ENCODE measurements at places on chromosomes 1 and 21.
A peak's percentile ranks its signal among the peaks of the same experiment; 100 is the strongest.

DNA sequence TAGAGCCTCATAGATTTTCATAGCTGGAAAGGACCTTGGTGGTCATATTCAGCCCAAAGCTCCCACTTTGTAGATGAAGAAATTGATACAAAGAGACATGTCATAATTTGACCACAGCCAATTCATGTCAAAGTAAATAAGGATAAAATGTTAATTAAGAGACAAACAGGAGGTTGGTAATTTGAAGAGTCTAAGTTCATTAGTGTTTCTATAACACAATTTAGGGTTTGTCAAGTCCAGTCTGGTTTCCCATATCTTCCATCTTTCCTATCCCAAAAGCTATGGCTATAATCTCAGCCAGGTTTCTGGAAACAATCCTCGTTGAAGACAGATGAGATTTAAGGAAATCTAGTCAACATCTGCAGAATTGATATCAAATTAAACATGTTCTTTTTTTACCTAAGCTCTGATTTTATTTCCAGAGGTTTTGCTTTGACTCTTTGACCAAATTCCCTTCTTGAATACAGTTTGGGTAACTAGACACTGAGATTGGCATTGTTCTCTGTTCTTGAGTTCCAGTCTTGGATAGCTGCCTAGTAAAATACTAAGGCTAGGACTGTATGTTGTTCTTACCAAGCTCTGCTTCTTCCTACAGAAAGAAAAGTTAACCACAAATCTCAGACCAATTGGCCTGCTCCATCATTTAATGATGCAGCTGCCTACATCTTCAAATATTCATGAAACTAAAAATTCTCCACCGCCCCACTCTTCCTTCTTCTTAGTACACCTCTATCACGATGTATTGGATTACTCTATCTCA, 62.0 kb downstream of the SLC44A5 start:
- DNase-seq: no peak

GRCh38 chr1:236741753-236742152, 53.3 kb upstream of the MTR start:
- DNase-seq: no peak

DNA sequence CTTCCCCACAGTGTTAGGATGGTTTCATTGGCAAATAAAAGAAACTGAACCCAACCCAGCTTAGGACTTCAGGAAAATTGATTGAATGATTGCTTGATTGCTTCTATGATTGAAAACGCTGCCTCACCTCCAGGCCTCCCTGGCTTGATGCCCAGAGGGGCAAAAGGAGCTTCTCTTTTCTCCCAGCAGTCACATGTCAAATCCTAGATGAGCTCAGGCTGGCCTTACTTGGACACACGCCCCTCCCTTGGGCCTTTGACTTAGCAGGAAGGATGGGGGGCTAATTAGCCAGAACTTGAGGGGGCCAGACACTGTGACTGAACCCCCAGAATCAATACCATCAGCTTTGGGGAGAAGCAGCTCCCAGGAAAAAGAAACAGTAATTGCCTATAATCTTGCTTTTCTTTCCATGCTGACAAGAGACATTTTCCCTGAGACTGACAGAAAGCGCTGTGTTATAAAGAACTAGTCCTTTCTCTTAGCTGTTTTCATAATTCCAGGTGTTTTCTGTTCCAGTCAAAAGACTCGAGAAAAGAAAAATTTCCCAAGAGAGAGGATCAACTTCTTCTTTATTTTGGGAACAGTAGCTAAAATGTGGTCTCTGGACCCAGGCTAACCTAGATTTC, 50.8 kb upstream of the ATP5PO start:
- no peak for DNase-seq

DNA sequence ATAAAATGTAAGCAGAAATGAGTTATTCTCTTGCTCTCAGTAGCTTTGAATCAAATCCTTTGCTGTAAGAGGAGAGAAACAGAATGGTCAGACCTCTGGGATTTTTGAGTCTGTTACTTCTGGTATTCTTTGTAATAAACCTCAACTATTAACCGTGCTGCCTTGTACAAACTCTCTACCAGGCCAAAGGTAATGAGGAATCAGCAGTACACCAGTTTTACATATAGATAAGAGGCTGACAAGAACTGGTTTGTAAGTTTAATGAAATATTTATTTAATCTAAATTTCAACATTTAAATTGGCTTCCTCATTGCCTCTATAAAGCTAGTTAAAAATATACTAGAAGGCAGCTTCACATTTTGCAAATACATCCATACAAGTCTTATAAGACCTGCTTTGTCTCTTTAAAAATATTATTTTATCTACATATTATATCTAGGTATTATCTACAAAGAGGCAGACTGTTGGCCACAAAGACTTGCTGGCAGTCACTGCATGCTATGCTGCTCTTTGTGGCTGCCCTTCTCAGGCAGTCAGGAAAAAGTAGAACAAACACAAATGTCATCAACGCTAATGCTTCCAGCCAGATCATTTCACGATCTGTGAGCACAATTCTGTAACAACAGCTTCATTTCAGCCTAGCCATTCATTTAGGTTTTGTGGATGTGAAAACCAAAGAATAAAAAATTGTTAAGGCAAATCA, 173.0 kb downstream of the GABPA start:
- DNase-seq: no peak

GRCh38 chr1:53087332-53088285, 25.6 kb downstream of the PODN start:
- DNase-seq: no peak

- DNase-seq: no peak
These were observed 7.7 kb downstream of the EPRS1 start for GRCh38 chr1:220038640-220039039.

GRCh38 chr1:178953034-178953433, 72.7 kb upstream of the FAM20B start:
- no peak for DNase-seq

DNA sequence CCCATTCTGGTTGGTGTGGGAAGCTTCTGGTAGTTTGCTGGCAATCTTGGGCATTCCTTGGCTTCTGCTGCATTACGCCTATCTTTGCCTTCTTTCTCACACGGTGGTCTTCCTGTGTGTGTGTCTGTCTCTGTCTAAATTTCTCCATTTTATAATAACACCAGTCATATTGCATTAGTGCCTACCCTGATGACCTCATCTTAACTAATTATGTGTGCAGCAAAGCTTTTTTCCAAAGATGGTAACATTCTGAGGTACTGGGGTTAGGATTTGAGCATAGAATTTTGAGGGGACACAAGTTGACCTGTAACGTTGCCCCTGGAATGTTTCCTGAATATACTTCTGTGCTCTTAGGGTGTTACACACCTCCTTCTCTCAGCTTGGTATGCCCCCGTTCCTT, 77.1 kb downstream of the DYRK1A start:
- no peak for DNase-seq

DNA sequence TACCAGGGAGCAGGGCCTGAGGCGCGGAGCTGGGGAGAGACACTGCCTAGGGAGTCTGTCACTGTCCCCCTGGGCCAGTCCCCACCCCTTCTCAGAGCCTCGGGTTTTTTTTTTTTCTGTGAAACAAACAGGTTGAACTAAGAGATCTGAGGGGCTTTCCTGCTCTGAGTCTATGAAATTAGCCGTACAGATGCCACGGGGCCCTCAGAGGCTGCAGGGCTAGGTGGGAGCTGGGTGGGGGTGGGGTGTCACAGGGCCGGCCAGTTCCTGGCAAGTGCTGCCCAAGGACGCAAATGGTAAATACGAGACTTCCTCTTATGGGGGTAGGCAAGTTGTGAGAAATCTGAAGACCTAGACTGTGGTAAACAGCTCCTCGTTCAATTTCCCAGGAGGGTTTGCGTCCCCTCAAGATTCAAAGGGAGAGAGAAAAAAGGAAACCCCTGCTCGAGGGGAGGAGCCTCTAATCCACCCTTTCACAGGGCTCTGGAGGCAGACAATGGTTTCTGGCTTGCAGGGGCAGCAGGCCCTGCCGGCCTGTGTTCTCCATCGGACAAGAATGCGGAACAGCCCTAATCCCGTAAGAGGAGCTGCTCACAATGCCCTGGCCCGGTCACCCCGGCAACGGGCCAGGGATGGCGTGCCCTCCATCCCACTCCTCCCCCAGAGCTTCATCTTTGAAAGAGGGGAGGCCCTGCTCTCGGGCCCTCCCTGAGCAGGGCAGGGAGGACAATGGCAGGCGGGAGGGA, 7.8 kb downstream of the NUAK2 start:
- DNase-seq: no peak

GRCh38 chr1:18939398-18940302, 16.8 kb downstream of the IFFO2 start:
- DNase-seq: no peak

- no peak for DNase-seq
These were observed 8.6 kb upstream of the C1QTNF12 start for GRCh38 chr1:1255078-1255477.

GRCh38 chr1:181541947-181542346, 58.6 kb downstream of the CACNA1E start:
- DNase-seq: no peak

GRCh38 chr1:222084996-222085395, 343.1 kb upstream of the DUSP10 start:
- no peak for DNase-seq

- no peak for DNase-seq
These were observed 156.9 kb upstream of the NBPF11 start for GRCh38 chr1:148308832-148309458.

GRCh38 chr1:247218121-247218651, 37.7 kb upstream of the VN1R5 start:
- no peak for DNase-seq

GRCh38 chr1:26726784-26727183, 31.0 kb downstream of the ARID1A start:
- DNase-seq: no peak

GRCh38 chr1:183889095-183889494, 84.2 kb downstream of the RGL1 start:
- DNase-seq: no peak

DNA sequence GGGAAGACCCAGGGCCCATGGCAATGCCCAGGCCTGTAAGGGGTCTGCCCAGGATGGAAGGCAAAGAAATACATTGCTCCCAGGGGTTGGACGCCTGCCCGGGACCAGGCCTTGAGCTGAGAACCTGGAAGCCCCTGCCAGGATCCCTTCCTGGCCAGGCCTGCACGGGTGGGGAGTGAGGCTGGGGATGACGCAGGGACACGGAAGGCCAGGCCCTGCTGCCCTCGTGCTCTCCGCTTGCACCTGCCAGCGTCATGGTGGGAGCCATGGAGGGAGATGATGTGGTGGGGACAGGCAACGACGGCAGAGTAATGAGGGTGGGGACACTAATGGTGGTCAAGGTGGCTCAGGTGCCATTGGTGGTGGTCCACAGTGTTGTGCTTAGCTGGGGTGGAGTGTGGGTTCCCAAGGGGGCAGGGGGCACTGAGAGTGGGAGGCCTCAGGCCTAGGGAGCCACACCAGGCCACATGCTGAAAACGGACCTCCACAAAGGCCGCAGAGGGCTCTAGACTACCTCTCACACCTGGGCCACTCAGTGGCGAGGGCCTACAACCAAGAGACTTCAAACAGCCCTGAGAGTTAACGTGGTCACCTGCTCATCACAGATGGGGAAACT, 4.3 kb downstream of the HES3 start:
- DNase-seq: no peak

DNA sequence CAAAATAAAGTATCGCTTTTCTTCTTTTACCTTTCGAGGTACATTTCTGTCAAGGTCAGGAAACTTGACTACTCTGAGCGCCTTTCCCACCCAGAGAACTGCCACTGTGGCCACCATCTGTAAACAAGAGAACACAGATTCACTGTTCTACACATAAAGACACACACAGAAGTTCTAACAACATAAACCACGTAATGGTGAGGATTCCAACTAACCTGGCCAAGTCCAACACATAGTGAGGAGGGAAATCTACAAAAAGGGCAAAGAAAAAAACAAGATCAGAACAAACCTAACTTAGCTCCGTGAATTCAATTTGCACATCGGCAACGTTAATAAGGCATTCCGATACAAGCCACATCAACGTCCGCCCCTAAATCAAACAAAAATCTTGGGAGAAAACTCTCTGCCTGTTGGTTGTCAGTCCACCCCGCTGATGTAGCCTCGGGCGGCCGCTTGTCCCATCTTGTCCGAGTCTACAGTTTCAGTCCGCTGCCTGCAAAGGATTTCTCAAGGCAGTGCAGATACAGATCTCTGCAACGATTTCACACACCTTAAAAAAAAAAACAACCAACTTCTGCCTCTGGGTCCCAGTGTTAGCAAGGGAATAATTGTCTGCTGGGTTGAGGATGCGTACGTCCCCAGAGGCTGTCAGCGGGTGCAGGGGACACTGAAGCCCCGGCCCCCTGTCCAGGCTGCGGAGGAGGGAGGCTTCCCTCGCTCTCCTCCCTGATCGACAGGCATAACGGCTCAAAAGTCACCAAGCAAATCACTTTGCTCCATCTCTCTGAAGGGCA, 1.0 kb downstream of the SLC35D1 start:
- DNase-seq: peak; percentile 1

DNA sequence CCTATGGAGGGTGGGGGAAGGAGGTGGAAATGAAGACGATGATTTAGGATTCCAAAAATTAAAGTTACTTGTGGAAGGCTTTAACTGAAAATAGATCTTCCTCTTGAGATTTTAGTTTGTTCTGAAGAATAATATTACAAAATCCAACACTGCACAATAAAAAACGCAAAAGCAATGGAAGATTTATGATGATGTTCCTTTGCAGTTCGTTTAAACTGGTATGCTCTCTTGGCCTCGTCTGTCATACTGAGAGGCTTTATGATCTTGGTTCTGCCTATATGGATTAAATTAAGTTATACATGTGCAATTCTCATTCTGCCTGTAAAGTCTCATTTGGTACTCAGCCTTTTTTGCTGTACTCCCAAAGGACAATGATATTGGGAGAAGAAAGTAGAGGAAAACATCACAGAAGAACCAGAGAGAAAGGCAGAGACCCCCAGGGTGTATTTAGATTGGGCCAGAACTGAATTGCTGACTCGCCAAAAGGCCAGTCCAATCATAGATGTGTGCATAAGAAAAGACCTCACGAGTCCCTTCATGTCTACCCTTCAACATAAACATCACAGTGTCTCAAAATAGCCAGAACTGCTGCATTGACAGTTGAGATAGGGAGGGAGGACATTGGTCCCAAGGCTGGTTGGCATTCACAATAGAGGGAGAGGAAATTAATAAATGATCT, 188.6 kb downstream of the GREM2 start:
- DNase-seq: no peak

Measured in stimulated activated CD8-positive, alpha-beta memory T cell treated with anti-CD3 and anti-CD28 coated beads, Interleukin-2, amount 100 ng/mL, for 1 hour (primary cell).